Transverse colon (tissue), 4 donors: ENCODE measurements at places on chromosomes 6 and 20. TPM values are rescaled to one million over a fixed set of nuclear protein-coding genes. Genes with fewer than 3 reads are reported as not detected.
A peak's percentile ranks its signal among the peaks of the same experiment; 100 is the strongest.

GABRR2 gene
- 1.1 TPM for total RNA-seq

MTHFD1L gene
- 5.4 TPM for total RNA-seq

DNA sequence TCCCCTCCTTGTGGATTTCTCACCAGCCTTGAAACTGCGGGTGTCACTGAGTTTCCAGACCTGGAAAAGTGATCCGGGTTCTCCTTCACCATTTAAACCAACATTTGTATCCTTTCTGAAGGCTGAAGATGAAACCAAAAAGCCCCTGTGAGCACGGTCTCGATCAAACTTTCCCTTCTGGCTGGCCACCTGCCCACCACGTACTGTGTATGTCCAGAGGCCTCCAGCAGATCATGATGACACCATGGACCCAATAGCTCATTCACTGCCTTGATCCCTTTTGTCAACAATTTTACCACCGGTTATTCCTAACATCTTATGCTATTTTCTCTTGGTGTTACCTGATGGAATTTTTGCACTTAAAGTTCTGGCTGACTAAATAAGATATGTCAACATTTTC, 15.6 kb downstream of the ULBP1 start:
- no peak overlapping the region for H3K27ac ChIP-seq
- peaks cover 72% of the 10 kb centered on the region for H3K27me3 ChIP-seq
- H3K4me1 ChIP-seq, result no peaks in the 10 kb centered on the region
- no peaks in the 10 kb centered on the region for H3K36me3 ChIP-seq
- H3K4me3 ChIP-seq, result no peak overlapping the region

- no peaks in the 10 kb centered on the region for H3K36me3 ChIP-seq
- no peaks in the 10 kb centered on the region for H3K27me3 ChIP-seq
- H3K27ac ChIP-seq, result no peak overlapping the region
- no peak overlapping the region for H3K4me3 ChIP-seq
- no peak for DNase-seq
Observed at GRCh38 chr6:15608396-15608795, 54.4 kb downstream of the DTNBP1 start.

DNA sequence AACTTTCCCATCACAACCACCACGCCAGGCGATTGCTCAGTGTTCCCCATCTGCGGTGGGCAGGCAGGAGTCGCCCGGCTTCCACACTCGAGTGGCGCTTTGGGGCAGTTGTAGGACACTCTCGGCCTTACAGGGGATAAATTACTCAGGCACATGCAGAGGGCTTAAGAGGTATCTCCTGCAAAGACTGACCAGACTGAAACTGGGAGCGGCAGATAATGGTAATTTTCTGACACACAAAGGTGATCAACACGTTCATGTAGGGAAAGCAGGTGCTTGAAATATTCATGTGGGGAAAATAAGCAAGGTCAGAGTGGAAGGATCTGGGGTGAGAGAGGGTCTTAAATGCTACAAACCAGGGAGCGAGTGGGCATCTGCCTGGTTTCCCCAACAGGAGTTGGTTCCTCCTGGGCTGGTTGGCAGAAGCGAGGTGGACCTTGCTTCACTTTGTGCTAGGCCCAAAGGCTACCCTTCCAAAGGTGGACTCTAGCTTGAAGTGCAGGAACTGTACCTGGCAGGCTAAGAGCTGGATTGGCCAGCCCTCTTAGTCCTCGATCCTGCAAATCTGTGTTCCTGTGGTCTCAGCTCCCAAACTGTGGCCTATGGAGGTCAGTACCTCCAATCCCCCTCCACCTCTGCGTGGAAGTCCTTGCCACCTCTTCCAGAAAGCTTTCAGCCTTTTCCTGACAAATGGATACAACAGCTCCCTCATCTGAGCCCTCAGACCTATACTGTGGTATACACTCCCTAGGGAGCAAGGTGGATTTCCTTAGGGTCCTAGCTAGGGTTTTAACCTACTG, 16.7 kb downstream of the PLAGL2 start:
- H3K4me3 ChIP-seq, result no peak overlapping the region
- DNase-seq, result no peak
- H3K27me3 ChIP-seq, result no peaks in the 10 kb centered on the region
- no peaks in the 10 kb centered on the region for H3K36me3 ChIP-seq

- H3K27ac ChIP-seq, result peak overlapping the region; percentile 21
- no peaks in the 10 kb centered on the region for H3K4me1 ChIP-seq
- H3K4me3 ChIP-seq, result no peak overlapping the region
- no peaks in the 10 kb centered on the region for H3K36me3 ChIP-seq
- peak; percentile 12 for DNase-seq
- no peaks in the 10 kb centered on the region for H3K27me3 ChIP-seq
Observed at GRCh38 chr20:2217857-2218539, 77.8 kb upstream of the TGM3 start.

- DNase-seq, result no peak
- no peaks in the 10 kb centered on the region for H3K36me3 ChIP-seq
- H3K4me3 ChIP-seq, result no peak overlapping the region
- no peaks in the 10 kb centered on the region for H3K27me3 ChIP-seq
- peaks cover 2% of the 10 kb centered on the region for H3K4me1 ChIP-seq
Observed at GRCh38 chr20:35252037-35252461, 25.6 kb downstream of the MMP24 start.

DNA sequence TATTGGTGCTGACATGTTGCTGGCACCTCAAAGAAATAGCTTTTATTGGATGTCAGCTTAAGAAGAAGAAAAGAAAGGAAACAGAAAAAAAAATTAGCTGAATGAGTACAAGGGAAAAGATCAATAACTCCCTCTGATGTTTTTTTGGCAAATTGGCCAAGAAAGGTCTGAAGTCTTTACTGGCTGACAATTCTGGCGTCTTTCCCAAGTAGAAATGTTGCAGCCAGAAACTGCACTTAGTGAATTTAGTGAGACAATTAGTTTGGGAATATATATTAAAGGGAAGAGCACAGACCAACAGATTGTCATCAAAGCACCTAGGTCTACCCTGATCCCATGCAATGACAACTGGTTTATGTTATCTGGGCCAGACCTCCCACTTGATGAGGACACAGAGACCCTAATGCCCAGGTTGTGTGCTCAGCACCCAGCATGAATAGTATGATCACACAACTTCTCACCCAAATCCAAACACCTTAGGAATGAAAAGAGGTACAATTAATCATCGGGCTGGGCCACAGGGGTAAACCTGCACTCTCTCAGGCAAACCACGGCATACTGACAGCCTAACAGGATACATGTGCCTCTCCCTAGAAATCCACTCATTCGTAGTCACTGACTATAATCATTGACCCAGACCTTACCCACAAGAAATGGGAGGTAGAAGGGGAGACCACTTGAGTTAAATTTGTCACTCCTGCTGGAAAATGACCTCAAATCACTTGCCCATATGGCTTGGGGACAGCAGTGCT, 612.3 kb upstream of the ARID1B start:
- peak overlapping the region; percentile 11 for H3K27ac ChIP-seq
- no peak overlapping the region for H3K4me3 ChIP-seq
- H3K4me1 ChIP-seq, result peaks cover 5% of the 10 kb centered on the region

DNA sequence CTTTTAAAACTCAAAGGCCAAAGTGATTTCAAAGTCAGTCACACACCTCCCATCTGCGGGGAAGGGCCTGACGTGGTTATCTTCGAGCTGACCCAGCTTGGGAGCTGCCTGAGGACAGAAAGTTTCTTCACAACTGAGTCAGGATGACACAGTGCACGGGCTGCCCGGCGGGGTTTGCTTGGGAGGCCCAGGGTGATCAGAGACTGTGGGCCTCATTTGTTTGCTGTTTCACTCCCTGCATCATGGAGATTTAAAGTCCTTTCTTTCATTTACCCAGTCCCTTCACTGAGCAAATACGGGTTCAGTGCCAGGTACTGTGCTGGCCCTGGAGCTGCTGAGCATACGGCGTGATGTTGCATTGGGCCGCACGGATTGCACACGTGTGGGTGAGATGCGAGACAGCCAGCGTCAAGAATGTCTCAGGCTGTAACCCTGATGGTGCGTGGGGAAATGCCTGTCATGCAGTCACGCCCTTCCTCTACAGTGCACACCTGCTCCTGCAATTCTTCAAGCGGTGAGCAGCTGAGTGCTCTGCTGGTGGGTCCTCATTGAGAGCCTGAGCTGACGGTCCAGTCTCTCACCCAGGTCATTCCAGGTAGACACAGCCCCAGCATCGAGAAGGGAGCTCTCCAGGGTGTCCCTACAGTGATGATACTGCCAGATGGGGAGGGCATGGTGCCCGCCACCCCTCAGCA, 82.7 kb upstream of the PMEPA1 start:
- H3K4me3 ChIP-seq, result no peak overlapping the region
- no peak overlapping the region for H3K27ac ChIP-seq
- H3K36me3 ChIP-seq, result no peaks in the 10 kb centered on the region
- H3K4me1 ChIP-seq, result no peaks in the 10 kb centered on the region

DNA sequence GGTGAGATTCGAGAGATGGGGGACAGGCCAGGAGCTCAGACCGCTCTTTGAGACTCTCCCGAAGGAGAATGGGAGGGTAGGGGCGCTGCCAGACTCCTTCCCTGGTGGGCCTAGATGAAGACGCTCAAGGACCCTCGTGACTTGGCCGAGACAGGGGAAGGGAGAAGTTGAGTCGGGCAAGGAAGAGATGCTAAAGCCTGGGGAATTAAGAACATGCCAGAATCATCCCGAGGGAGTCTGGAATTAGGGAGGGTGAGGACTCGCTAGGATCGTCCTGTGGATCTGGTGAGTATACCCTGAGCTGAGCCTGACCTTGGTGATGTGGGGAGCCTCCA, 529 bp downstream of the UBE2C start:
- no peak overlapping the region for H3K4me3 ChIP-seq
- no peaks in the 10 kb centered on the region for H3K36me3 ChIP-seq
- DNase-seq, result no peak
